Activated CD4-positive, alpha-beta T cell treated with anti-CD3 and anti-CD28 coated beads, Interleukin-2, amount 10 ng/mL, durations not matched to agents 24 days and 14 days (primary cell): ENCODE measurements at places on chromosomes 13 and 19. TPM values are rescaled to one million over a fixed set of nuclear protein-coding genes. Genes with fewer than 3 reads are reported as not detected.

DNA sequence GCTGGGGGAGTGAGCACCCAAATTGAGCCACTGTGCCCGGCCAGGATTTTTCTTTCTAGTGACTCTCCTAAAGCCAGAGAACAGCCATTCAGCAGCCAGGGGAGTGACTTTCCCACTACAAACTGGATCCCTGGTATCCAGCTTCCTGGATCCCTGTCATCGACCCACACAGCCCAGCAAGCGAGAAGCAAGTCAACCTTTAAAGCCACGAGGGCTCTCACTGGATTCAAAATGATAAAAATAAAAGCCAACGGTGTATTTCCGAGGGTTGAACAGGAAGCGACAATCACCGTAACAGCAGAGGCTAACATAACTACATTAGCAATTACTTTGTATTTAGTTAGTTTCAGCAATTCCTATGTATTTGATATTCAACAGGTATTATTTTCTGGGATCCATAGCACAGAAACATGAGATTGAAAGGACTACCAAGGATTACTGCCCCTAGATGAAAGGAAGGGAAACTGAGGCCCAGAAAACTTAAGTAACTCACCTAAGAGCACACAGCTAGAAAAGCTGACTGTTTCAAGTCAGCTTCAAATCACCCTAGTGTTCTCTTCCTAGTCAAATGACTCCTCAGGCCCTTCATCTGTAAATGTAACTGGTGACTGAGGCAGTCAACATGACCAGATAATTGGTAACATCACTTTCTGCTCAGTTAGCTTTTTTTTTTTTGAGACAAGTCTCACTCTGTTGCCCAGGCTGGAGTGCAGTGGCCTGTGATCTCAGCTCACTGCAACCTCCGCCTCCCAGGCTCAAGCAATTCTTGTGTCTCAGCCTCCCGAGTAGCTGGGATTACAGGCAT is 2.7 kb downstream of the RFX1 start:
- peak; percentile 76 for DNase-seq

DNA sequence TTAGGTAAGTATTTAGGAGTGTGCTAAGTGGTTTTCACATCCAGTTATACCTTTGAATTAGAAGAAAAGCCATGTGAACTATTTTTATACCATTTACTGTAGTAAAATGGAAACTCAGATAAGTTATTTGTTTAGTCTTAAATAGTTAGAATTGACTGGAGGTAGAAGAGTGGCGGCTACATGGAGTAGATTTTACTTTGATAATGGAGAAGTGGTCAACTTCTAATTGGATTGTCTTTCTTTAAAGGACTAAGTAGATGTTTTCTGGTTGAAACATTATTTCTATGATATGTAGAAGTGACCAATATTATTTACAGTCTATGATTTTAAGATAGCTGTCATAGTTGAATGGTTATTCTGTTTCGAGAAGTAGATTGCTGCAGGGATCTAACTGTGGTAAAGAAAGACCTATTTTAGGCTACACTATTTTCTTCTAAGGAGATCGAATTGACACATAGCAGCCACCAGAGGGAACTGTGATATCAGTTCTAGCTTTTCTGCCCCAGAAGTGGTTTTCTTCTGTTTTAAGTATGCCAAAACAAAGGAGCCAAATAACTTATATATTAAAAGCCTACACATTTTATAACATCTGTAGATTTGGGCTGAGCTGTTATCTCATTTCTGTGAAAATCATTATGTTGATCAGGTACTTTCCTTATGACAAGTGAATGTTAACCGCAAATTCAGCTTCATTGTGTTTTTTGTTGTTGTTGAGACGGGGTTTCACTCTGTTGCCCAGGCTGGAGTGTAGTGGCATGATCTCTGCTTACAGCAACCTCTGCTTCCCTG is 26.1 kb downstream of the ZMYM2 start:
- no peak for DNase-seq

Gene SHANK1
- total RNA-seq, result not detected in 2 replicates

Gene OR7C1
- not detected in 2 replicates for total RNA-seq

DNA sequence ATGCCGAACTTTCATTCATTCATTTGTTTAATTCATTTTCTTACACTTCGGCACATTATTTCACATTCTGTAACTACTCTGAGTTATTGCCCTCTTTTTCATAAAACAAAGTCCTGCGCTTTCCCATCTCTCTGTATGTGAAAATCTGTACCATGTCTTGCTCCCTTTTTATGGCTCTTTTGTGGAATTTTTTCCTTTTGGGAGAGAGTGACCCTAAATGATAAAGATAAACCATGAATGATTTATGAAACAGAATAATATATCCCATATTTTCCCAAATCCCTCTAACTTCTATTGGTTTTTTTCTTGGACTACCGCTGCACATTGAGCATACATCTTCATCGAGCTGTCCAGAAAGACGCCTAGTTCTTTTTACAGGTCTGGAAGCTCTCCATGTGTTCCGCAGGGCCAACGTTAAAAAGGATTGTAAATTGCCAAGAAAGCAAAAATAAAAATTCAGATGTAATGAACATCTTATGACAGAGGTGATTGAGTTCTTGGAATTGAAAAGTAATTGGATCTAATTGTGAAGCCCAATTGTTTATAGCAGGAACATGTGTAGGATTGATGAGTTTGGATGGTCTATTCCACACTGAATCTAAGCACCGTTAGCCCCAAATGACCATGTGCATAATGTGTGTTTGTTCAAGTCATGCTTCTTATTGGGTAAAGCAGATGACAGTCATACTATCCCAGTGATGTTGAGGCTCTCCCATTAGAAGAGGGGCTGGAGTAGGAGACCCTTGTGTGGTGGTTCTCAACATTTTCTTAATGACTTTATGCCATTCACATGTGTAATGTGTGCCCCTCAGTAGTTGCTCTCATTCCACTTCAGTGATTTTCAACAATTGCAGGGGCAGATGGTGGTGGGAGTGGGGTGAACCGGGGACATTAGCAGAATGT is 378.9 kb downstream of the DLEU7 start:
- no peak for DNase-seq

- DNase-seq, result no peak
These were observed 77.4 kb upstream of the RNF113B start for GRCh38 chr13:98254513-98254912.

Gene MIR17HG
- 52.9 and 55.3 TPM in 2 replicates for total RNA-seq

DNA sequence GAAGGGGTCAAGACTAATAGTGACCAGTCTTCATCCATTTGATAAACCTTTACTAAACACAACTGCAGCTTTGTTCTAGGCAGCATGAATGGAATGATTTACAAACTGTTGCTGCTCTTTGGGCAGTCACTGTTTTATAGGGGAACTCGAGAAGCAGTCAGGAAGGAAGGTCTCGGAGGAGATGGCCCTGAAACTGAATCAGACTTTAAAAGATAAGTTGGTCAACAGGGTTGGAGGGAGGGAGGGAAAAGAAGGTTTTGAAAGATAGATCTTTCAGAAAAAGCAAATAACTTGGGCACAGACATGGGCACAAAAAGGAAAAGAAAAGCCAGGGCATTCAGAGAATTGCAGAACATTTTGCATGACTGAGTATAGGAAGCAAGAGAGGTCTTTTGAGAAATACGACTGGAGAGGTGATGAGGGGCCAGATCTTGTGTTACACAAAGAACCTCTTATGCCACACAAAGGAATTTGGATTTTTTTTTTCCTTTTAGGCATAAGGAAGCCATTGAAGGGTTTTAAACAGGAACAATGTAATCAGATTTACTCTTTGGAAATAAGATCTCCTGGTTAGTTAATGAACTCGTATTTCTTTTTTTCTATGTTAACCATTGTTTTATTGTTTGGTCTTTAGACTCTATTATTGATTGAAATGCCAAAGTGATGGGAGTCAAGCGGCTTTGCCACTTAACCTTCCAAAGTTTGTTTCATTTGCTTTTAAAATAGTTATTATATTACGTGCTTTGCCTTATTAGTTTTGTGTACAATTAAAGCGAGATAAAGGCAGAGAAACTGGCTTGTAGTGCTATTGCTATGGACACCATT is 37.5 kb upstream of the SACS start:
- no peak for DNase-seq

- peak; percentile 81 for DNase-seq
These were observed 5.1 kb downstream of the DOT1L start for GRCh38 chr19:2168619-2169424.

DNA sequence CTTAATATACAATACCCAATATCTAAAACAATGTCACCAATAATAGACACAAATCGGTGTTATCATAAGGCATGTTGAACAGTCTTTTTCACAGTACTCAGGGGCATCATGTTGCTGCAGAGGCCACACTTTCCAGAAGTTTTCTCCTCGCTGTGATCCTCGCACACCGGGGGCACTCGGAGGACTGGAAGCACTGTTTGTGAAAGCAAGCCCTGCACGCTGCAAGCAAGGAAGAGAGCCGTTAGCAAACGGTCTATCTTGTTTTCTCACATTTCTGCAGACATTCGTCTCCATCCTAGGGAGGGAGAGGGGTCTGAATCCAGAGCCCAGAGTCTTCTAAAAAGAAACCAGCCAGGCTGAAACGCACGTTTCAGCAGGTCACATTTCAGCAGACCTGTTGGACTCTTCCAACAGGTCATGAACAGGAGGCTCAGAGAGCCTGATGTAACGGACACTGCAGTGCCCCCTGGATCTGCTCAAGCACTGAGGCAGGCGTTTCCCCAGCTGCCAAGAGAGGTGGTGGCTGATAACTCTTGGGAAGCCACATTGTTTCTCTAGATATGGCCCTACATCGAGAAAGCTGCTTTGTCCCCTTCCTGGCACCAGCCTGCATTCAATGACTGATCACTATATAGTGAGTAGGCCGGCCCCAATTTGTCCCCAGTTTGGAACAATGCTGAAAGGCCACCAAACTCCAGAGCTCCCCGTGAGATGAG is 43.6 kb downstream of the RUBCNL start:
- DNase-seq, result no peak

Gene SYNGR4
- total RNA-seq, result 0.33 TPM in 1 of 2 replicates, not detected in the other

- DNase-seq, result no peak
These were observed 130.8 kb downstream of the OLFM4 start for GRCh38 chr13:53159431-53159830.

DNA sequence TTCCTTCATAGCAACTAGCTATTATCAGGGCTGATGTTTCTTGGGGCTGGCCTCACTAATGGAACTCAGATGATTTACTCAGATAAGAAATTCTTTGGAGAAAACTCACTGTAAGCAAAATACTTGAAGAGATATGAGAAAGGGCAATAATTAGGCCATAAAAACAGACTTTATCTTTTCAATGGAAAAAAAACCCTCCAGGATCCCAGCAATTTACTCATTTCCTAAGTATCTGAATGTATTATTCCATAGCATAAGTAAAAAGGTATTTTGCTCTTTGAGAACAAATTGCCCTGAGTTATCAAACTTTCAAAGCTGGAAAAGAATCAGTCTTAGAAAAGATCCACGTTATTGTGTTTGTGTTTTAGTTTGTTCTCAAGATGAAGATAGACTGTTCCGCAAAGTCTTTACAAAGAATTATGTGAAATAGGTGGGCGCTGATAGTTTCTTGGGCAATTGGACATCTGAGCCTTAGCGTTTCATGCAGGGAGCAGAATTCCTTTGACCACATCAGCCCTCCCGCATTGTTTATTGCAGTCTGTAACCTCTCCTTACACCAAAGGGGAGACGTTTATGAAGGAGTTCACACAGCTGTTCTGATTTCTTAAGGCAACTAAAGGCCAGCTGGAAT is 29.1 kb upstream of the CSNK1A1L start:
- no peak for DNase-seq

- no peak for DNase-seq
These were observed 537.5 kb downstream of the DCT start for GRCh38 chr13:93942016-93942415.

Gene MRPL54
- total RNA-seq, result 91.4 and 96.6 TPM in 2 replicates

Gene CLIP3
- total RNA-seq, result 0.96 and 1.6 TPM in 2 replicates

- no peak for DNase-seq
These were observed 49.4 kb upstream of the RNF113B start for GRCh38 chr13:98226496-98226895.

DNA sequence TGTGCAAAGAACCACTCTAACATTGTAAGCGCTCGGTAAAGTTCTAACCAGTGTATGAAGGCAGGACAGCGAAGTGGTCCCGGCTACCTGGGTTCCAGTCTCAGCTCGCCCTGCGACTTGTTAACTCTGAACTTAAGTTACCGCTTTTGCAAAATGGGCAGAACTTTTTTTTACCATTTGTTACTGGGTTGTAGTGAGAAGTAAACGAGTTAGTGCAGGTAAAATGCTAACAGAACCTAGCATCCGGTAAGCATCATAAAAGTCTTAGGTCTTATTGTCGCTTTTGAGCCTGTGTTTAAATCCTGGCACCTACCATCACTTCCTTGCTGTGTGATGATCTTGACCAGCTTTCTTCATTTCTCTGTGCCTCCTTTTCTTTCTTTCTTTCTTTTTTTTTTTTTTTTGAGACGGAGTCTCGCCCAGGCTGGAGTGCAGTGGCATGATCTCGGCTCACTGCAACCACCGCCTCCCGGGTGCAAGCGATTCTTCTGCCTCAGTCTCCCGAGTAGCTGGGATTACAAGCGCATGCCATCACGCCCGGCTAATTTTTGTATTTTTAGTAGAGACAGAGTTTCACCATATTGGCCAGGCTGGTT is 734 bp upstream of the TRMT1 start:
- DNase-seq, result no peak

Gene KLK7
- total RNA-seq, result not detected in 2 replicates

Gene LYPD5
- 0.26 and 0.42 TPM in 2 replicates for total RNA-seq

DNA sequence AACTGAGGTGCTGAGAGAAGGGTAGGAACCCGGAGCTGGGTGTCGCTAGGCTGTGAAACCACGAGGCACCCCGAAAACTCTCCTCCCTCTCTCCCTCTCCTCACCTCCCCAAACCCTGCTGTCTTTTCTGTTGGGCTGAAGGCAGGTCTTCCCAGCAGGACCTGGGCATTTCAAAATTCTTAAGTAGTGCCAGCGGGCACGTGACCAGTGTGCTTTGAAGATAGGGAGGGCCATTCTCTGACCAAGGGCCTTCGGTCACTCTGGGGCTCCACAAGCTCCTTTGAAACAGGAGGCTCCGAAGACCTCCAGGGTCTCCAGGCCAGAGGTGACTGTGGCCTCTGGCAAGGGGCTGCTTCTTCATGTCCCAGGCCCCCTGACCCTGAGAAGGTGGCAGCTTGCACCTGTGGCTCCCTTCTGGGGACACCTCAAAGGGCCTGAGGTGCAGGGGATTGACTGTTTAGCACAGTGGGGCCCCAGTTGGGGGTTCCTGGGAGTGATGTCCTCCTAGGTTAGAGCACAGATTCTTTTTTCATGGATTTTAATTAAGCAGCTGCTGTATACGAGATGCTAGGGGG is 48.3 kb downstream of the DNM2 start:
- DNase-seq, result no peak

Gene LENG8
- 202 and 214 TPM in 2 replicates for total RNA-seq

- no peak for DNase-seq
These were observed 193.8 kb downstream of the KATNAL1 start for GRCh38 chr13:30113551-30113950.

- DNase-seq, result peak; percentile 99
These were observed at the start of the genes BRME1 and CC2D1A for GRCh38 chr19:13905634-13906520. Gene BRME1, minus strand, starts transcription at chr19:13906117. Its CDS starts 1,225 bp downstream, at chr19:13904892. Gene CC2D1A, plus strand, starts transcription at chr19:13906201. Its CDS starts 241 bp downstream, at chr19:13906442.

DNA sequence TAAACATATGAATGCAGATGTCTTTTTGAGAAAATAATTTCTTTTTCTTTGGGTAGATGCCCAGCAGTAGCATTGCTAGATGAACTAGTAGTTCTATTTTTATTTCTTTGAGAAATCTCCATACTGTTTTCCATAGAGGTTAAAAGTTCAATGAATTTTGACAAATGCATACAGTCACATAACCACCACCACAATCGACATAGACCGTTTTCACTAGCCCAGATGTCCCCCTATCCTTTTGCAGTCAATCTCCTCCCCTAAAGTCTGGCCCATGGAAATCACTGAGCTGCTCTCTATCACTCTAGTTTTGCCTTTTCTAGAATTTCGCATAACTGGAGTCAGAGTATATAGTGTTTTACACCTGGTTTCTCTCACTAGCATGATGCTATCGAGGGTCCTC is 10.8 kb downstream of the FAM216B start:
- DNase-seq, result no peak

GRCh38 chr13:82993417-82993816 is 888.9 kb downstream of the SLITRK1 start:
- no peak for DNase-seq

Gene PCDH9
- 0.09 and 0.24 TPM in 2 replicates for total RNA-seq
